ENCODE measurements at places on chromosomes 3 and 15.
A peak's percentile ranks its signal among the peaks of the same experiment; 100 is the strongest.

- DNase-seq = no peak
Measured at GRCh38 chr3:123301331-123302184, 99.8 kb downstream of the SEC22A start.

GRCh38 chr3:61627768-61628185 lies 66.4 kb downstream of the PTPRG start:
- DNase-seq = no peak

- DNase-seq = no peak
Measured at GRCh38 chr3:148863814-148864213, 1.3 kb upstream of the CPA3 start.

DNA sequence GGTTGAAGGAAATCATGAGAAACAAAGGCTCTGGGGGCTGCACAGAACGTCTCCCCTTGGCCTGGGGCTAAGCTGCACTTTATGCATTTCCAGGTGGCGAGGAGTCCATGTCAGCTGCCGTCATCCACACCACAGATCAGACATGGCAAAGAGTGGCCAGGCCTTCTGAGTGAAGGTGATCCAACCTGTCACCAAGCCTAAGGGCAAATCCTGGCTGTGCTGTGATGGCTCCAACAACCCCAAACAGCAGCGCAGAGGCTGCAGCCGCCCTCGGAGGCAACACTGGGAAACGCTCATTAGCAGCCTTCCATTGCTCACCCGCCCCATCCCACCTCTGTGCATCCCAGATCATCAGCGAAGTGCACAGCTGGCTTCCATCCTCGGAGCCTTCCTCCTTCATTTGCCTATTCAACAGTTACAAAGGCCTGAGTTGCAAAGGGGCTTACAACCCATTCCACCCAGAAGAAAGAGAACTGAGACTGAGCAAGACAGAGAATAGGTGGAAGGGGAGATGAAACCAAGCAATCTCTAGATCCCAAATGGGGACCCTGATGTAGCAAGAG lies 55.7 kb downstream of the SRGAP3 start:
- no peak for DNase-seq

DNA sequence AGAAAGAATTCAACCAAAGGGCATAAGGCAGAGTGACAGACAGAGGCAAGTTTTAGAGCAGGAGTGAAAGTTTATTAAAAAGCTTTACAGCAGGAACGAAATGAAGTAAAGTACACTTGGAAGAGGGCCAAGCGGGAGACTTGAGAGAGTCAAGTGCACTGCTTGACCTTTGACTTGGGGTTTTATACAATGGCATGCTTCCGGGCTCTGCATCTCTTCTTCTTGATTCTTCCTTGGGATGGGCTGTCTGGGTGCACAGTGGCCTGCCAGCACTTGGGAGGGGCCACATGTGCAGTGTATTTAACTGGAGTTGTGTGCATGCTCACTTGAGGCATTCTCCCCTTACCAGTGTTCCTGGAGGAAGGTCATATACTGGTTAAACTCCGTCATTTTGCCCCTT lies 30.4 kb upstream of the KLHL25 start:
- no peak for DNase-seq

GRCh38 chr3:153138276-153139210 lies 23.5 kb upstream of the RAP2B start:
- DNase-seq = peak; percentile 31

DNA sequence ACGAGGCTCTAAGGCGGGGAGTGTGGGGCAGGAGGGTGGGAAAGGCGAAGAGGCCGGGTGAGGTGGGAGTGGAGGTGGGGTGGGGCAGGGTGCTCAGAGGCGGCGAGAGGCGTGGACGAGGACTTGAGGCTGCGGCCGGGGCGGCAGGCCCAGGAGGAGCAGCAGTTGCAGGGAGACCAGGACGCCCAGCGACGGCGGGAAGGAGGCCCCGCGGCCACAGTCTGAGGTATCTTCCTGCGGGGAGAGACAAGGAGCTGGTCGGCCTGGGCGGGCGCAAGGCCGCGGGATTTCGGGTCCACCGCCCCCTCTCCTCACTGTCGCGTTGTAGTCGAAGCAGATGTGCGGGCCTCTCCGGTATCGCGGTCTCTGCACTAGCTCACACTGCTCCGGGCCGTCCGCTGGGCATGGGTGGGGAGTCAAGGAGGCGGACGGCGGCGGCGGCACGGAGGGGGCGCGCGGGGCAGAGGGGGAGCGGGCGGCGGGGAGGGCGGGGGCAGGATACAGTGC lies 5.3 kb upstream of the TMEM115 start:
- no peak for DNase-seq

DNA sequence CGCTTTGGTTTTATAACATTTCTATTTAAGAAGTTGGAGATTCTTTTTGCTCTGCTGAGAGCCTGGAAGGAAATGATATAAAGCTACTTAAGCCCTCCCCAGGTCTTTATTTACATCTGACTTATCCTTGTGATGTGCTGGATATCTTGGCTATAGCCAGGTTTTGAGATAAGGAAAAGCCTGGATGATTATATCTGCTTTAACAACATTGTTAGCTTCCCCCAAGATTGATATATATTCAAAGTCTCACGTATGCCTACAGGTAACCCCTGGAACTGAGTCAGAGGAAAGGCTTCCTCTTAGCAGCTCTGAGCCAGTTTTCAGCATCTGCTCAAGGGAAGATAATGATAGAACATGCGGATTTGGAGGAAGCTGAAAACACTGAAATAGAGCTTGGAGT lies 61.5 kb upstream of the CRBN start:
- no peak for DNase-seq

All from activated CD4-positive, alpha-beta T cell treated with anti-CD3 and anti-CD28 coated beads, Interleukin-2, amount 10 ng/mL, durations not matched to agents 7 days and 5 days (primary cell).